Subcutaneous preadipocyte (primary cell): ENCODE measurements at places on chromosomes 16 and 17. TPM values are rescaled to one million over a fixed set of nuclear protein-coding genes. Genes with fewer than 3 reads are reported as not detected.

Gene DNAI2
- total RNA-seq, result not detected in 2 replicates

Gene CPNE7
- 12.1 and 29.9 TPM in 2 replicates for total RNA-seq

Gene SCRN2
- 23.1 and 30.5 TPM in 2 replicates for total RNA-seq

Gene DHX58
- total RNA-seq, result 4.5 and 7.0 TPM in 2 replicates
